NCI-H524 (cell line): ENCODE measurements at places on chromosomes 4 and X.

DNA sequence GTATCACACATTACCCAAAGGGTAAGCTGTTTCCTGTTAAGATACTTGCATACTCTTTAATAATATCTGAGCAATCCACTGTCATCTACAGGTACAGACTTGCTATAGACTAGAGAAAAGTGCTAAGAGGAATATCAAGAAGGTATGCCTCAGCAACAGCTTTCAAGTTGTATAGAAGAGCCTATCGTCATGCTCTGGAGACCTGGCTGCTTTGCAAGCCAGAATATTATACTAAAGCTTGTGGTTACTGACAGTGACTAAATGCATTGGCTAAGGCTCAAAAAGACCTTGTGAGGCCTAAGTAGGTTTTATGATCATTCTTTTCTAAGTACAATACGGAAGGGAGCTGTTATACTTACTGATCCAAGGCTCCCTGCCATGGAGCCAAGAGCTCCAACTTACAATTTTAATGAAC lies 11.3 kb downstream of the LAMP2 start:
- DNase-seq: no peak

GRCh38 chr4:47619691-47620090 lies 134.6 kb downstream of the ATP10D start:
- no peak for DNase-seq

DNA sequence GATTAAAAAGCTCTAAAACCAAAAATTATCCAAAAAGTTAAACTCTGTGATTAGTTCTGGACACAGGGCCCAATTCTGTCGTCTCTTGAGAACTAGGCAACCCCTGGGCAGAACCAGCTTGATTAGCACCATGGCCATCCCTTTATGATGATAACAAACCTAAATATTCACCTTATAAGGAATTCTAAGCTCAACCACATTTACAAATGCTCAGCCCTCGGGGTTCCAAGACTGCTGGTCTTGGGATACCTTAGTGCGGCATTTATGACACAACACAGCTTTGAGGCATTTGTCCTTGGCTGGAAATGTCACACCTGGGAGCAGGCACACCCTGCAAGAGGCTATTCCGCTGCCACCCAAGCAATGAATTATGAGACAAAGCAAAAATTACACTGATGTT lies 27.5 kb upstream of the NAP1L5 start:
- no peak for DNase-seq

DNA sequence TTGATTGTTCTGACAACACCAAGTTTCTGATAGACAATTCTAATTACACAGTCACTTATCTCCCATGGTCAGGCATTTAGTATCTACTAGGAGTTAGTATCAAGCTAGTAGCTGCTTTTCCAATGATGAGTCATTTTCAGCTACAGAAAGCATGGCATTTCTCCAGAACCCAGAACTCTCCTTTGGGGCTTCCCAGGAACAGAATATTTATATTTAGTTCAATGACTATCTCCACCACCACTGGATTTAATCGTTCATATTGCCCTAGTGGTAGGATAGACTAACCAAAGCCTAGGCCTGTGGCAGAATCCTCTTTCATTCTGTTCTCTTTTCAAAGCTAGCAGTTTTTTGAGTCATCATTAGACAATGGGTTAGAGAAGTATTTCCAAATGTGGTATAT lies 569.4 kb downstream of the GABRG1 start:
- no peak for DNase-seq

- DNase-seq: no peak
Observed at GRCh38 chrX:122501652-122502051, 682.4 kb upstream of the GRIA3 start.

DNA sequence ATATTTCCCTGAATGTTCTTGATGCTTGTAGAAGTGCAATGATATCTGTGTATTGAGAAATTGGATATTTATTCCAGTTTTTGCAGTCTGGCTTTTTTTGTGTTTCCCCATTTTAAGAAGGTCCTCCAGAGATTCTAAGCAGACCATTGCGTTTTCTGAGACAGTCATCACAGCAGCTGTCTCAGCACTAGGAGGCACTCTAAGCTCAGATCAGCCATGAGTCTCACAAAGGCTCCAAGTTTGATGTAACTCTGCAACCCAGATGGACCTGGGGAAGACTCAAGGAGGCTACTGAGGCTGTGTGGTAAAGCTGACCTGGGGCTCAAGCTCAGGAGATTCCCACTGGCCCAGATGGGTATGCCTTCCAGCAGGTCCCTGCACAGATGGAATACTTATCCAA lies 89.3 kb upstream of the CYLC1 start:
- no peak for DNase-seq

GRCh38 chrX:72309297-72310071 lies 3.8 kb upstream of the CITED1 start:
- DNase-seq: no peak
